ENCODE measurements at places on chromosomes 7 and 10. TPM values are rescaled to one million over a fixed set of nuclear protein-coding genes. Genes with fewer than 3 reads are reported as not detected.

- H3K36me3 ChIP-seq: no peaks in the 10 kb centered on the region
- DNase-seq: no peak
- H3K27ac ChIP-seq: no peak overlapping the region
- no peaks in the 10 kb centered on the region for H3K27me3 ChIP-seq
- no peak overlapping the region for H3K4me3 ChIP-seq
These were observed 238.8 kb downstream of the ARL4A start for GRCh38 chr7:12926206-12926605.

GRCh38 chr7:75866114-75866488 lies 12.7 kb upstream of the RHBDD2 start:
- no peak overlapping the region for H3K27ac ChIP-seq
- no peaks in the 10 kb centered on the region for H3K27me3 ChIP-seq
- H3K4me1 ChIP-seq: no peaks in the 10 kb centered on the region
- H3K4me3 ChIP-seq: no peak overlapping the region

Gene EMX2
- total RNA-seq: 1.2 TPM

GRCh38 chr7:131623154-131623553 lies 66.7 kb upstream of the PODXL start:
- H3K4me1 ChIP-seq: peaks cover 4% of the 10 kb centered on the region
- no peaks in the 10 kb centered on the region for H3K27me3 ChIP-seq
- no peak for DNase-seq
- H3K4me3 ChIP-seq: no peak overlapping the region
- no peaks in the 10 kb centered on the region for H3K36me3 ChIP-seq

DNA sequence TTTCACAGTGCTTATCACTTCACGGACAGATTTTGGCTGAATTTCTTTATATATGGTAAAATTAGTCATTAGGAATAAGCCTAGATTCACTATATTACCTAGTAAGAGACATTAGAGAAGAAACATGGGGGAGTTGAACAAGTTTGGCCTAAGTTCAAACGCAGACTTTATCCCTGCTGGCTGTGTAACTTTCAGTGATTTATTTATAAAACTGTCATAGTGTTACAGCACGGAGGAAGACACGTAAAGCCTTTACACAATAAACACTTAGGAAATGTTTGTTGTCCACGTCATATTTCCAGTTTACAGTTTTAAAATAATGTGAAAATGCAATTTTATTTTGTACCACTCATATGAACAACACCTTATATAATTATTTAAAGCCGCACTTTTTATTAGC lies 661.5 kb downstream of the MAGI2 start:
- no peaks in the 10 kb centered on the region for H3K4me1 ChIP-seq
- no peaks in the 10 kb centered on the region for H3K27me3 ChIP-seq
- no peaks in the 10 kb centered on the region for H3K36me3 ChIP-seq
- no peak for DNase-seq

DNA sequence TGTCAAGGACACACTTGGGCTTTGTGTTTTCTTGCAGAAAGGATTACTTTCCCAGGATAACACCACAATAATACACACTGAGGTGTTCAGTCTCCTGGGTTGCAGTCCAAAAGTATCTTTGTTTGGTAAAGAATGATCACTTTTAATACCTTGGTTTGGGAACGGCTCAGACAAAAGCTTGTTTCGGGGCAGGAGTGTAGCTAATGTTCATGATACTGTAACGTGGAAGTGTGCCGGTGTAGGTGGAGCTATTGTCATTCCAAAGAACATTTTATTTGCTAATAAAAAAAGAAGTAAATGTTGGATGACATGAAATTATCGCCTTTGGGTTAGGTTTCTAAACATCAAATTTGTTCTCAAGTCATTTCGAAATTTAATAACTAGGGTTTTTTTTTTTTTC lies 1.2 kb downstream of the EIF4H start:
- DNase-seq: no peak
- H3K36me3 ChIP-seq: no peaks in the 10 kb centered on the region
- H3K4me1 ChIP-seq: peaks cover 61% of the 10 kb centered on the region
- peak overlapping the region; percentile 94 for H3K27ac ChIP-seq

DNA sequence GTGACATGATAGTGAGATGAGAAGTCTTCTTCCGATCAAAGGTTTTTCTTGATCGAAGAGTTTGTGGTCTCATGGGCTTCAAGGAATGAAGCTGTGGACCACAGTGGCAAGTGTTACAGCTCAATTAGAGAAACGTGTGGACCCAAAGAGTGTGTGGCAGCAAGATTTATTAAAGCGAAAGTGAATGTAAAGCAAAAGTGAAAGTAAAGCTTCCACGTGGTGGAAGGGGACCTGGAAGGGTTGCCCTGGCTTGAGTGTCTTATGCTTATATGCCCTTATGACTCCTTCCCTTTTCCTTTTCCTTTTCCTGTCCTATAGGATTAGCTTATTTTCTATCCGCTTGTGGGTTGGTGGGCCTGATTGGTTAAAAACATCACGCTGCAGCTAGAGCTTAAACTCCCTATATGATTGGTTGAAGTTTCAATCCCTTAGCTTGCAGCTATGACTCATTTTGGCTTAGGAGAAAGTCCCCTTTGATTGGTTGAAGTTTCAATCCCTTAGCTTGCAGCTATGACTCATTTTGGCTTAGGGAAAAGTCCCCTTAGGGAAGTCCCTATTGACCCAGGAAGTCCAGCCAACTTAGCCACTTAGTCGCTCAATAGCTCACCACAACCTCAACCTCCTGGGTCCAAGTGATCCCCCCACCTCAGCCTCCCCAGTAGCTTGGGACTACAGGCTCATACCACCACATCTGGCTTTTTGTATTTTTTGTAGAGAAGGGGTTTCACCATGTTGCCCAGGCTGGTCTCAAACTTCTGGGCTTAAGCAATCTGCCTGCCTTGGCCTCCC lies 34.7 kb downstream of the MRPS24 start:
- no peaks in the 10 kb centered on the region for H3K4me1 ChIP-seq
- no peaks in the 10 kb centered on the region for H3K27me3 ChIP-seq
- peak overlapping the region; percentile 21 for H3K4me3 ChIP-seq
- no peak overlapping the region for H3K27ac ChIP-seq

Data from gastrocnemius medialis (tissue), 4 donors.